ENCODE measurements at places on chromosomes 1 and 21.
A peak's percentile ranks its signal among the peaks of the same experiment; 100 is the strongest.

GRCh38 chr1:76870037-76870436, 2.8 kb downstream of the ST6GALNAC5 start:
- DNase-seq: no peak

DNA sequence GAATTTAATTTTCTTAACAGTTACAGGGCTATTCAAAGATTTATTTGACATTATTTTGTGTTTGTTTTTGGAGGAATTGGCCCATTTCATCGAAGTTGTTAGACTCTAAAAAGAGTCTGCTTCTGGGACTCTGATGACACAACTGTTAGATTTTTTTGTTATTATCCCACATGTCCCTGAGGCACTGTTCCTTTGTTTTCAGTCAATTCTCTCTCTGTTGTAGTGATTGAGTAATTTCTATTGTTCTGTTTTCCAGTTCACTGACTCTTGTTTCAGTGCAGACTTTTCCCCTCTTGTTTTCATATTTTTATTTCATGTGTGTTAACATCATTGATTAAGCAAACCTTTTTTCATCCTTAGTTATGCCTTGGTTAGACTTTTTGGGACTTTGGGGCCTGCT, 325.0 kb downstream of the ZNF326 start:
- DNase-seq: no peak

- no peak for DNase-seq
Observed at GRCh38 chr21:35274090-35274489, 225.0 kb upstream of the RUNX1 start.

DNA sequence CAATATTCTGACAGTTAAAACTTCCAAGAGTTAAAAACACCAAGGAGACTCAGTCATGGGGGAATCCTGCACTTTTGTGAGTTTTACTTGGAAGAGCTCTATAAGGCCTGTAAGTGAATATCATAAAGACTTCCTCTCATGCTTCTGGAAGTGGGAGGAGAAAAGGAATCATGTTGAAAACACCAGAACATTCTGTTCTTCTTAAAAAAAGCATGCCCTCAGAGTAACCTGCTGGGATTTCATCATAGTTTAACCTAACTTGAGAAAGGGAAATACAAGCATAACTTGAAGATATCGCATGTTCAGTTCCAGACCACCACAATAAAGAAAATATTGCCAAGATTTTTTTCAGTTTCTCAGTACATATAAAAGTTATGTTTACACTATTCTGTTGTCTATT, 51.9 kb downstream of the COL11A1 start:
- DNase-seq: no peak

GRCh38 chr1:205963352-205964155, 20.3 kb upstream of the SLC26A9 start:
- no peak for DNase-seq

- DNase-seq: no peak
Observed at GRCh38 chr1:16717336-16718098, 22.8 kb upstream of the RNU1-4 start.

- DNase-seq: no peak
Observed at GRCh38 chr1:177137814-177138213, 26.7 kb downstream of the ASTN1 start.

DNA sequence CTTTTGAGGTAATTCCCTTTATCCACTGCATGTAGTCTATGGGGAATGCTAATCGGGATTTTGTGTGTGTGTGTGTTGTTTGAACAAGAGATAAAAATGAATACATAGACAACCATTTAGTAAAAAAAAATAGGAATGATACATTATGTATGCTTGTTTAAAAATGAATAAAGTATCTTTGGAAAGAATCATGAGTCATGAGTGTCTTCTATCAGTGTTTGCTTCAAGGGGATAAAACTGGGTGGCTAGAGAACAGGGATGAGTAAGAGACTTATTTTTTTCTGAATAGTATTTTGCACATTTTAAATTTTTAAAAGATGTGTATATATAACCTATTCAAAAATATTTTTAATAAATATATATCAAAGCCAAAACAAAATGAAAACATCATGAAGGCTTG, 839.4 kb upstream of the ADGRL4 start:
- no peak for DNase-seq

DNA sequence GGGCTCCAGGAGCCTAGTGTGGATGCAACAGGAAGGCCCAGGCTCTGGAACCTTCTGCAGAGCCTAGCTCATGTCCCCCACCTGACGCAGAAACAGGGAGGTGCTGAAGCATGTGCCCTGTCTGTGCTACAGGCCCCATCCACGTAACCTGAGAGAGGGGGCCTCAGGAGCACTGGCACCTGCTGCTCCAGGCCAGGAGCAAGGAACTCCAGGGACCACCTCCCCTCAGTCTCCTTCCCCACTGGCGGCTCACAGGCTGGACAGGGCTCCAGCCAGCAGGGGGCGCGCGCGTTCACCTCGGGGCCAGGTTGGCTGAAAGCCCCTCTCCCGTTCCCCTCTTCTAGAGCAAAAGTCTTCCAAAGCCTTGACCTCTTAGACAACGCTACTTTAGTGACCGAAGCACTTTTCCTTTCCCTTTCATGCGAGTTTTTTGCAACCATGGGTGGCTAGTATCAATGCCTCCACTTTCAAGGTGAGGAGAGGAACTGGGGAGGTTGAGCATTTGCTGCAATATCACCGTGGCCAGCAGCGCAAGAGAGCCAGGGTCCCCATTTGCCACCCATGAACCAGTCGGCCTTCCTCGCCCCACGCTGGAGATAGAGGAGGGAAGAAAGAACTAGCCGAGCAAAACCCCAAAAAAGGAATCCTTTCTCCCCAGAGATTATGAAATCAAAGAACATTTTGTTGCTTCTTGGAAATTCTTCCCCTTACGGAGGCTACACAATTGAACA, 52.4 kb upstream of the GPR157 start:
- peak; percentile 80 for DNase-seq

DNA sequence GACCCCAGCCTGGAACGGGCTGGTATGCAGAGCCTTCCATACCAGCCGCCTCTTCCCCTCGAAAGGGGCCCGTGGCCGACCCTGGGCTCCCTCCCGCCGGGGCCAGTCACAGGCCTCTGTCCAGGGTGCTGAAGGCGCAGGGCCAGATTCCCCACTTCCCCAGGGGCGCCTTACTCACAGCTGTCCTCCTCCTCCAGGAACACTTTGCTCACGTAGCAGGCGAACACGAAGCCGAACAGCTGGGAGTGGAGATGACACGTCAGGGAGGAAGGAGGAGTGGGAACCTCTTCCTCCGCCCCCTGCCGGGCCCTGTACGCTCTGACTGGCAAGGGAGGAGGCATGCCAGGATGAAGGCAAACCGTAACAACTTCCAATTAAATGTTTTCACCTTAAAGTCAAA, 57.3 kb downstream of the NKAIN1 start:
- peak; percentile 64 for DNase-seq

- peak; percentile 55 for DNase-seq
Observed at GRCh38 chr1:198620951-198621824, 17.7 kb upstream of the PTPRC start.

- DNase-seq: no peak
Observed at GRCh38 chr21:29211205-29211604, 80.8 kb downstream of the MAP3K7CL start.

GRCh38 chr1:53341521-53341895, 13.6 kb upstream of the LRP8 start:
- DNase-seq: no peak

- no peak for DNase-seq
Observed at GRCh38 chr1:243748706-243749283, 101.2 kb downstream of the AKT3 start.

- peak; percentile 50 for DNase-seq
Observed at GRCh38 chr1:3483801-3484444, 29.5 kb downstream of the ARHGEF16 start.

DNA sequence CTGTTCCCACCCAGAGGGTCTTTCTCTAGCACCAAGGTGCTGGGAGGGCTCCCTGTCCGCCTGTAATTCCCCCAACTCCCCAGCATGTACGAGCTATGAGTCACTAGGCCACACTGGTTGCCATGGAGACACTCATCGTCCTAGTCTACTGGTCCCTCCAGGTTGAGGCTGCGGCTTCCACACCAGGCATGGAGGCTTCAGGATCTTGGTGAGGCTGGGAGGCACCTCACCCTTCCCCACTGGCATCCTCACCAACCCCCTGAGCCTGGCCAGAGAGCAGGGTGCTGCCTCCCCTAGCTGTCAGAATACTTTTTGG, 75.6 kb upstream of the KAZN start:
- DNase-seq: peak; percentile 21

DNA sequence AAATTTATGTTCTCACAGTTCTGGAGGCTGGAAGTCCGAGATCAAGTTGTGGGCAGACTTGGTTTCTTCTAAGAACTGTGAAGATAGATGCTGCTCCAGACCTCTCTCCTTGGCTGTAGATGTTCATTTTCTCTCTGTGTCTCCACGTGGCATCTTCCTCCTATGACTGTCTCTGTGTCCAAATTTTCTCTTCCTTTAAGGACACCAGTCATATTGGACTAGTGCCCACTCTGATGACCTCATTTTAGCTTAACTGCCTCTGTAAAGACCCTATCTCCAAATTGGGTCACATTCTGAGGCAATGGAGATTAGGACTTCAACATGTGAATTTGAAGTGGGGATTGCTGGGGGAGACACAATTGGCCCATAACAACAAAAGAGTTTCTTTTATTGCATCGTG, 125.3 kb upstream of the ETS2 start:
- no peak for DNase-seq

DNA sequence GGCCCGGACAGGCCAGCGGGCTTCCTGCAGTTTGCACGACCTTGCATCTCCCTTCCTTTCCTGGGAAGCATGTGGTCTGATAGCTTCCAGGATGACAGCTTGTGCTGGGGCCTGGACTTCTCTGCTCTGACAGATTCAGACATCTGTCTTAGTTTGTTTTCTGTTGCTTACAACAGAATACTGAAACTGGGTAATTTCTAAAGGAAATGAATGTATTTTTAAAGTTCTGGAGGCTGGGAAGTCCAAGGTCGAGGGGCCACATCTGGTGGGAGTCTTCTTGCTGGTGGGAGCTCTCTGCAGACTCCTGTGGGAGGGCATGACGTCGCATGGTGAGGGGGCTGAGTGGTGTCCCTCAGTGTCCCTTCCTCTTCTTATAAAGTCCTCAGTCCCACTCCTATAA, 35.3 kb upstream of the TENT5B start:
- no peak for DNase-seq

DNA sequence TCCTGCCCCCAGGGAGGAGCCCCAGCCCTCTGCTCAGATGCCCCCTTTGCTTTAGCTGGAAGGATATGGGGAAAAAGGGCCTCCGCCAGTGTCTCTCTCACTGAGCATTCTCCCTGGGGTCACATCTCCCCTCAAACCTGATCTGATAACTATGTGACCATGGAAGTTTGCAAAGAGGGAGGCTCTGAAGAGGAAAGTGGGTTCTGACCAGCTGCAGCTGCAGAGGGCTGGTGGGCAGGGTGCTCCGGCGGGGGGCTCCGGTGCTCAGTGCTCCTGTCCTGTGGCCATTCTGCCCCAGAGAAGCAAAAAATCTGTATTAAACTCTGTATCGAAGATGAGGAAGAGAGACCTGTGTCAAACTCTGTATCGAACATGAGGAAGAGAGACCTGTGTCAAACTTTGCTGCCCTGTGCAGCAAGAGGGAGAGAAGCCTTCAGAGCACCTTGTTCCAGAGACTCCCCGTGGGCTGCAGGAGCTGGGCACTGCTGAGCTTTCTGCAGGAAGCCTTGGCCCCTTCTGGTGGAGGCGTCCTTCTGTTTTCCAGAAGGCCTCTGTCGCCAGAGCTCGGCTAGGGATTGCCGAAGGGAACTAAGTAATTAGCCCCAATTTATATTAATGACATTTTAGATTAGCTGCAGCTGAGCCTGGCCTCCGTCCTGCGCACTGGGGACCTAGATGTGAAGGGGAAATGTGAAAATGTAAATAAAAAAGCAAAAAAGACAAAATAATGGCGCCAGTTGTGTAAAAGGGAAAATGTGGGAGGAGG, 186.2 kb upstream of the C1orf174 start:
- DNase-seq: no peak

DNA sequence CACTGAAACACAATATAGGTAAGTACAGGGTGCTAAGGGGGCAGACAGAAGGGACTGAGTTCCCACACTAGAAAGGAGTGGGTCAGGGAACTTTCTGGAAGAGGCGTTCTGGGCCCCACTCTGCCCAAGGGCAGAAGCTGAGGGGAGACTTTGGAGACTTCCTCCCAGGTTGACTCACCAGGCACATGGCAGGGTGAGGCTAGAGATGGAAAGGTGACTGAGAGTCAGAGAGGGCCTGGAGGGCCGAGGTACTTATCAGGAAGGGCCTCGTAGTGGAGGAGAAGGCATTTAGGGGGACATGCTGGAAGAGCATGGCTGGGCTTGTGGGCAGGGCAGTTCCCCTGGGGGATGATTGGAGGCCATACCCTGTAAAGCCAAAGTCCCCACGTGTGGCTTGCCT, 159.9 kb upstream of the JUN start:
- DNase-seq: no peak
